ENCODE measurements at places on chromosomes 4 and X.

DNA sequence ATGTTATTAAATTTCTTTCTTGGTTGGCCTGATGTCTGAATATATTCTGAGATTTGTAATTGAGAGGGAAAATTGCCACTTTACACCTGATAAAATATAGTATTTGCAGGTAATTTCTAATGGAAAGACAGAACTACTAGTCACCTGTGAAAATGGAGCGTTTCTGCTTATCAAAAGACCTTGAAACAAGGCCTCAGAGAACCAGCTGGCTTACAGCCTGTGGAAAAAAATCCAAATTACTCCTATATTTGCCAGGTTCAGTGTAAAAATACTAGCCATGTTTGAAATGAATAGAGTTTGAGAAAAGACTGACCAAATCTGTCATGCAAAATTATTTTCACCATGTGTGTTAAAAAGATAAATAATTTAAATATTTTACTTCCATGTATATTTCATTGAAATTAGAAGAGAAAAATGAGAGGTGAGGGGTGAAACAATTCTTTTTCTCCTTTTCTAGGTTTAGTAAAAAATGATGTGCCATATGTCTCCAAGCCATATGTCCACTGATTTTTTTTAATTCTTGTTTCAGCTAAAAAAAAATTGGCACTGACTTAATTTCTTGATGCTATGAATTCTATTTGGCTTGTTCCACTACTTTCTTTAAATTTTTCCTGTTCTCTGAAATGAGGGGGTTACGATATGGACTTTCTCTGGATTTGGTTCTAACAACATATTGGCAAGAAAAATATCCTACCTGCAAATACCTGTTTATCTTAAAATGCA is 464.9 kb downstream of the GRXCR1 start:
- no peak for DNase-seq

DNA sequence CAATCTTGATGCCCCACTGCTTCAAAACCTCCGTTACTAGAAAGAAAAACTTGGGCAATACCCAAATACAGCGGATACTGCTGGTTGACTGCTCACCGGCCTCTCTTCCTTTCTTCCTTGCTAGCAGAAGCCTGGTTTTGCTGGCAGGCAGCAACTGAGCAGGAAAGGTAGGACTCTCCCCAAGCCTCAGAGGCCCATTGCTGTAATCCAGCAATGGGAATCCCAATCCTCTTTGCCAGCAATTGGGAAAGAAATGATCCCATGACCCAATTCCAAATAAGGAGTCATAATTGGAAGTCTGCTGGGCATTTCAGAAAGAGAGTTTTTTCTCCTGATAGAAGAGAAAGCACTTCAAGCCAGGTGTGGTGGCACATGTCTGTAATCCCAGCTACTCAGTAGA is 394.5 kb downstream of the BCOR start:
- DNase-seq: no peak

DNA sequence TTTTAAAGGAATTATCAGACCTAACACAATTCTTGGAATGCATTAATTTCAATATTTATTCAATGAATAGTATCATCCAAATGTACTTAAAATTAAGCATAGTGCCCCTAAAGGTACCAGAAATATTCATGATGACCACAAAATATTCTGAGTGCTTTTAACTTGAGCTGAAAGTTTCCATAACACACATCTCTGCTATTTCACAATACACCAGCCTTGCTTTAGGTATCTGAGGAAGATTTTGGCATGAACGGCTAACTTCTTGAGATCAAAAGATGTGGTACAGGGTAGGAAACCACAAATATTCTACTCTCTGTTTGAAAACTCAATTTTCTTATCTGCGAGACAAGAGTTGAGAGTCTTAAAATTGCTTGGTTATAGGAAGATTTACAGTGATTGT is 538.3 kb upstream of the PCDH7 start:
- no peak for DNase-seq

GRCh38 chr4:66558651-66559050 is 888.4 kb upstream of the EPHA5 start:
- no peak for DNase-seq

GRCh38 chrX:149069899-149070298 is 435.2 kb downstream of the IDS start:
- no peak for DNase-seq

DNA sequence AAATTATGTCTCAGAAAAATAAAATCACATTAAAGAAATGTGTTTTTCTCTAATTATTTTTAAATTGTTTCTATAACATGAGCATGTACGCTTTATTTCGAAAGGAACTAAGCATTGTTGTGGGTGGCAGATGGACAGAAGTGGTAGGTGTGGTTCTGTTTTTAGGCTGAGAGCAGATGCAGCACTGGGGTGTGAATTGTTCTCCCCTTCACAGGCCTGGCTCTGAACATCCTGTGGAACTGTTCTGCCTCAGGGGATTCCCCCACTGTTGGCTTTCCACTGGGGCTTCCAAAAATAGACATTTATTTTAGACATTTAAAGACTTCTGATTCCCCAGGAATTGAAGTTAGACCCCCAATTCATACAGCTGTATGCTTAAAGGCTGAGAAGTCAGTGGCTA is 41.9 kb upstream of the PDHA2 start:
- DNase-seq: no peak

DNA sequence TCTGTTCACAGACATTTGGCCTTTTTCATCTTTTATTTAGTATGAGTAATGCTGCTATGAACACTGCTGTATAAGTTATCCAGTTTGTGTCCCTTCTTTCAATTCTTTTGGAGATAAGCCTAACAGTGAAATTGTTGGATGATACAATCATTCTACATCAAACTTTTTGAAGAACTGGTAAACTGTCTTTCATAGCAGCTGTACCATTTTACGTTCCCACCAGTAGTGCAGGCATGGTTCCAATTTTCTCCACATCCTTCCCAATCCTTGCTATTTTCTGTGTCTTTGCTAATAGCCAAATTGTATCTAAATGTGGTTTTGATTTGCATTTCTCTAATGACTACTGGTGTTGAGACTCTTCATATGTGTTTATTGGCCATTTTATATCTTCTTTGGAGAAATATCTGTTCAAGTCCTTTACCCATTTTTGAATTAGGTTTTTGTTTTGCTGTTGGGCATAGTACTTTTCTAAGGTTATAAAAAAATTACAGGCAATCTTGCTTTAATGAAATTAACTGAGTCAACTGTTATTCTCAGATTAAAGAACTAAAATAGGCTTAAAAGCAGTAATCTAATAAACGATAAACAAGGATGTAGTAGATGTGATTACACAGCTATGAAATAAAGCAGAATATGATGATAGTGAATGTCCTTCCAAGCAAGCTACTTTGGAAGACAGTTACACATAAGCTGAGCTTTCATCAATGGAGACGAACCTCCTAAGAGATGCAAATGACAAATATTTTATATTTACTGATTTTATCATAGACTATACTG is 57.2 kb downstream of the FBXW7 start:
- no peak for DNase-seq

DNA sequence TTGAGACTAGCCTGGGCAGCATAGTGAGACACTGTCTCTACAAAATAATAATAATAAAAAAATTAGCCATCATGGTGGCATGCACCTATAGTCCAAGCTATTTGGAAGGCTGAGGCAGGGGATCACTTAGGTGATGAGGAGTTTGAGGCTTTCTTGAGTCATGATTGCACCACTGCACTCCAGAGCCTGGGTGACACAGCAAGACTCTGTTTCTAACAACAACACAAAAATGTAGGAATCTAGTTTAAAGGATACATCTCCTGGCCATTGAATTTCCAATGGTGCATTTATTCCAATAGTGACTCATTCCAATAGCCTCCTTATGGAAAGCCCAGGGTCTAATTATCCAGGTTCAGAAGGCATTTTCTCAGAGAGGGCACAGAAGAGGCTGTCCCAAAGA is 21.9 kb upstream of the HERC6 start:
- DNase-seq: no peak

DNA sequence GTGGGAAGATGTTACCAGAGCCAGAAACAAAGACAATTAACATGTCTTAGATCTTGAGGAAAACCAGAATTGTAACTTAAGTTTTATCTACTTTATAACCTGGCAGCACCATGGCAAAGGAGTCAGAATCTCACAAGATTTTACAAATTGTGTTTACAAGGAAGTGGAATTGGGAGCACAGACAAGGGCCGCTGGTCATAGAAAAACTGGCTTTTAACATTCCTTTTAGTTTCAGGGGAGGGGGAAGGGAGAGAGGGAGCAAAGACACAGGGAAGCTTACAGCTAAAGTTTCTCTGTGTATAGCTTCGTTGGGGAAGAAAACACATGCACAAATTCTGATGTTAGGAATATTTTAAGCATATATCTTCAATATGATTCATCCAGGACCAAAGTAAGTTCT is 10.3 kb upstream of the UGT2B11 start:
- no peak for DNase-seq

GRCh38 chrX:7215842-7216241 is 67.9 kb upstream of the PUDP start:
- DNase-seq: no peak

DNA sequence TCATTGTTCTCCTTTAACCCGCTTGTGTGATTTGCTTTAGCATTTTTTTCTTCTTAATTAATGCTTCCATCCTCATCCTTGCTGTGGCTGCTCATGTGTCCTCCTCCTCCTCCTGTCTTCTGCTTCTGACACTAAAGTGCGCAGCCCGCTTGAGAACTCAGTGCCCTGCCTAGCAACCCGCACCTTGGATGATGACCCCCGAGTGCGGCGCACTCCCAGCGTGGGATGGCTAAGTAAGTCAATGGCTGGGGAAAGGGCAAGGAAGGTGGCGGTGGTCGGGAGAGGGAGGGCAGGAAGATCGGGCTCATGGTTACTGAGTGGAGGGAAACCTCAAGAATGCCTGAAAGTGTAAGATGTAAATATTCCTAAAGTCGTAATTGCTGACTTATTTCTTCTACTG is 30.1 kb downstream of the SLC4A4 start:
- DNase-seq: no peak

- no peak for DNase-seq
Observed at GRCh38 chr4:28621591-28621990, 1761.0 kb downstream of the STIM2 start.

- DNase-seq: no peak
Observed at GRCh38 chr4:8728536-8729407, 136.2 kb downstream of the CPZ start.

DNA sequence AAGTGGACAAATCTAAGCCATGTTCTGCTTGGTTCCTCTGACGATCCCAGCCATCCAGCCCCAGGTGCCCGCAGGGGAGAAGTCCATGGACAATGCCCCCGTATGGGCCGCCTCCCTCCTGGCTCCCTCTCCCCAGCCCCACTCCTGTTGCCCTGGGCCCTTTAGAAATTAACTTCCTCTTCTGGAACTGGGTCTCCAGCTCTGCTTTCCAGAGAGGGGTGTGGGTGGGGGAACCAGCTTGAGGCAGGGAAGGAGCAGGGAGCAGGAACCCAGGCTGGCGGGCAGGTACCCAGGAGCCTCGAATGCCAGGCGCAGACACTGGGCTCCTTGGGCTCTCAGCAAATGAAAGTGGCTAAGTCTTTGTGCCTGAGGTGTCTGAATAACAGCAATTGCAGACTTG is 12.7 kb upstream of the ABLIM2 start:
- DNase-seq: no peak

DNA sequence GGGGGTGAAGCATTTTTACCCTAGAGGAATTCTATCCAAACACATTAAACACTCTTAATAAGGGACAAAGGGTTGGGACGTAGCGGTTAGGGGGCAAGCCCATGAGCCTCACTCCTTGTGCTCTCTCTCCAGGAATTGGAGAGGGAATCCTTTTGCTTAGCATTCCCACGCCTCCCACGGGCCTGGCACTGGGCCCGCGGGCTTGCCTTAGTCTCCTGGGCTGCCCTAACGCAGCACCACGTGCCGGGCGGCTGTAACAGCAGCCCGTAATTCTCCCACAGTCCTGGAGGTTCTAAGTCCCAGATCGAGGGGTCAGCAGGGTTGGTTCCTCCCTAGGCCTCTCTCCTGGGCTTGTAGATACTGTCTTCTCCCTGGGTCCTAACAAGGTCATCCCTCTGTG is 67.5 kb downstream of the TBL1X start:
- DNase-seq: no peak

GRCh38 chr4:106587558-106587957 is 219.0 kb upstream of the GIMD1 start:
- DNase-seq: no peak

GRCh38 chr4:106104276-106104675 is 209.0 kb downstream of the NPNT start:
- DNase-seq: no peak

- DNase-seq: no peak
Observed at GRCh38 chr4:36349938-36350549, 68.6 kb downstream of the DTHD1 start.

DNA sequence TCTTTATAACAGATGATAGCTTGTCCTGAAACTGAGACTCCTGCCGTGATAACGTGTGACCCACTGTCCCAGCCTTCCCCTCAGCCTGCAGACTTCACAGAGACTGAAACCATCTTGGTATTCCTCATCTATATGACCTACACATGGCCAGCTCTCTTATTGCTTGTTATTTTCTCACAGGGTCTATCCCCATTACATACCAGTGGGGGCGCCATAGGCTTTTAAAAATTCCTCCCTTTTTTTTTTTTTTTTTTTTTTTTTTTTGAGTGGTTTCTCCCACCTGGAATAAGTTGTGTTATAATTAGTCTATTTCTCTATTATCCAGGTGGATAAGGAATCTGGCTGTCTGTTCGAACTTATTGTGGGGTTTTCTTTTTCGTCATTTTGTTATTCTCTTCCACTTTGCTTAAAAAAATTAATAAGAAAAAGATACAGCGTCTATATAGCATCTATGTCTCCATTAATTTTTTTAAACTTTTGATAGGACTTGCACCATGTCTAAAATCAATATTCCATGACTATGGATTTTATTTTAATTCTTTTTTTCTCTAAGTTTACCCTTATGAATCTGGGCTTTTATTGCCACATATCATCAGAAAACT is 47.2 kb downstream of the GYG2 start:
- no peak for DNase-seq

DNA sequence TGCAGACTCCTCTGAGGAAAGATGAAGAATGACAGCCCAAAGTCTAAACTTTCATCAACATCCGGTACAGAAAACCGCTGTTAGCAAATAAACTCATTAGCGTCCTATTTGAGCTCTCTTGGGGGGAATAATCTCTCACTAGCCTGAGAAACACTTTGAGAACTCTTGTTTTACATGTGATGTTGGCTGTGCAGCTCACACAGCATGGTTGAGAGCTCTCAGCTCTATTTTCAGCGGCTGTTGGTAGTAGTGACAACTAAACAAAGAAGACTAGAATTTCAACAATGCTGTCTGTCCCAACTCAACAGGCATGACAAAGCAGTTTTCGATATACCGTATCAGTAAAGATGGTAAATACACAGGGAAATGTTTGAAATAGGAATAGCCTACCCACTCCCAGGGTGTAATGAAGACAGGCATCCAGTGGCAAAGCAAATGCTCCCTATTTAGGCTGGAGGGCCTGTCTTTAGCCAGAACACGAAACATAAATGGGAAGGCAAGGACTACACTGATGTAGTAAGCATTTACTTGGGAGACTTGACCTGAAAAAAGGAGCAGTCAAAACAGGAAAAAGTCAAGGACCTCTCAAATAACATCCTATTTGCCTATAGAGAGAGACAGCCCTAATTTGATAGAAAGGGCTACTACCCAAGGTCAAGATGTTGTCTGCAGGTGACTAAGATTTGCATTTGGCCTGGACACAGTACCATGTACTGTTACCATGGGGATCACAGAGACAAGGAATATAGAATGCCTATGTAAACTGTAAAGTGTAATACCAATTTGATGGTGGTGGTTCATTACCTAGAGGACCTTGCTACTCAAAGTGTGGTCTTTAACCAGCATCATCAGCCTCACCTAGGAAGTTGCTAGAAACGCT is 60.4 kb downstream of the PPEF2 start:
- DNase-seq: no peak

All from CD8-positive, alpha-beta memory T cell (primary cell).